ENCODE measurements at places on chromosomes 12 and 14.

- no peak for DNase-seq
Measured at GRCh38 chr14:65214741-65215140, 112.4 kb upstream of the MAX start.

GRCh38 chr12:93950311-93950710 is 198.1 kb upstream of the PLXNC1 start:
- no peak for DNase-seq

GRCh38 chr14:104805326-104805678 is 4.4 kb downstream of the ZBTB42 start:
- no peak for DNase-seq

- DNase-seq = no peak
Measured at GRCh38 chr14:89303456-89304435, 113.3 kb downstream of the FOXN3 start.

- no peak for DNase-seq
Measured at GRCh38 chr12:53230108-53230845, 1.7 kb downstream of the RARG start.

GRCh38 chr12:46494424-46494823 is 121.9 kb upstream of the SLC38A2 start:
- DNase-seq = no peak

- DNase-seq = peak; percentile 19
Measured at GRCh38 chr12:121637231-121637914, 11.0 kb downstream of the ORAI1 start.

DNA sequence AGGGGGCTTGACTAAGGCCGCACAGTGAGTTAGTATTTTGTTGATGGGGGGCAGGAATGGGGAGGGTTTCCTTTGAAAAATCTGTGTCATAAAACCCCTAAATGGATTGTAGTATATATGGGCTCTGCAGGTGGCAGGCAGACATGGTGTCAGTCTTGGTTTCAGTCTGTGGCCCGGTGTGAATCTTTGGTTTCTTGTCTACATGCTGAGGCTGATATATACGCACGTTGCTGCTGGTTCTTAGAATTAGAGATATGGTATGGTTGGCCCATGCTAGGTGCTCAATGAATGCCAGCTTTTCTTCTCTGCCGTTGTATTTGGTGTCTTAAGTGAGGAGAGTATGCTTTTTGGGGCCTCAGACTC is 73.1 kb downstream of the TSPAN9 start:
- DNase-seq = no peak

DNA sequence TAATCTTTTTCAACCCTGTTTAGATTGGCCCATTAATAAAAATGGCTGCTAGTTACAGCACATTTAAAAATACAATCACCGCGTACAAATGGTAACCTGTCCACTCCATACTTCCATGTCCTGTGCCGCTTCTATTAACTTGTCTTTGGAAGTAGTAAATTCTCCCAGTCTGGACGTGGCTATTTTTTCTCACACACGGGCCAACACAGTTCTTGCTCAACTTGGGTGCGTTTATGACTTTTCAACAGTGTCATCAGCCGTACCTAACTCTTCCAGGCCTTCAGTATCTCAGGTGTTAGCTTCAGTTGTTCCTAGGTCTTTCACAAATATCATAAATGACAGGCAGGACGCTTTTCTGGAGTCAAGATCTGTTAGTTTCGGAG is 475 bp upstream of the PCNX1 start:
- DNase-seq = no peak

GRCh38 chr14:61733972-61734371 is 28.2 kb upstream of the SNAPC1 start:
- no peak for DNase-seq

DNA sequence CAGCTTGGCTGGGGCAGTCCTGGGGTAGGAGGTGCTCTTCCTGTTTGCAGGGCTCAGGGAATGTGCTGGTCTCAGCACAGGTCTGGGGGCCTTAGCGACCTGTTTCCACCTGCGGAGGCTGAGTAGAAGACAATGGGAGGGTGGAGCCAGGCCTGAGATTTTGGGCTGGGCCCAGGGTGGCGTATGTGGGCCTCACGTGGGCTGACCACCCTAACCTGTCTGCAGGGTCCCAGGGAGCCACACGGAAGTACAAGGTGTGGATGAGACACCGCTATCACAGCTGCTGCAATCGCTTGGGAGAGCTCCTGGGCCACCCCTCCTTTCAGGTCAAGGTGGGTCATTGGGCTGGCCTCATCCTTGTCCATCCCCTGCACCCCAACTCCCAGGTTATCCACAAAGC is 1.1 kb downstream of the NOC4L start:
- no peak for DNase-seq

DNA sequence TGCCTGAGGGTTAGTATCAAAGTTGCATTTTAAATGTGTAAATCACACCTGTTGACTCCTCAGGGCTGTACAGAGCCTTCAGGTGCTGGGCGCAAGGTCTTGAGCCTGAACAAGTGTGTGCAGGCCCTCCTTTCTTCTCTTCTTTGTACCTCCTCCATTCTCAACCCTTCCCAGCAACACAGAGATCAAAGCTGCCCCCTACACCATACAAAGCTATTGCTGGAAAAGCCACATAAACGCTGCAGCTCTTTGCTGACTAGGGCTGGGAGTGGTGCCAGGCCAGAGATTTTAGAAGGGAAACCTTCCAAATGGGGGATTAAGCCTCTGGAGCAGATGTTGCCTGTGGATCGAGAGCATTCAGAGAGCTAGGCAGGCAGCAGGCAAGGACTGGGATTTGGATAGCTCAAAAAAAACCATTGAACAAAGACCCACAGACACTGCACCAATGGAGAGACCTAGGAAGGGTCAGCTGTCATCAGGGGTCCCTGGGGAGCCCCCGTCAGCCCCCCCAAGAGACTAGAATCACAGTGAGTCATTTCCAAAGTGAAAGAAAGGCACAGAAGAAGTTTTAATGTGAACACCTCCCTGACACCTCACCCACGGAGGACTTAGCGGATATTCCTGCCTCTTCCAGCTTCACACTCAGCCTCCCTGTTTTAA is 18.2 kb upstream of the SUSD6 start:
- DNase-seq = no peak

DNA sequence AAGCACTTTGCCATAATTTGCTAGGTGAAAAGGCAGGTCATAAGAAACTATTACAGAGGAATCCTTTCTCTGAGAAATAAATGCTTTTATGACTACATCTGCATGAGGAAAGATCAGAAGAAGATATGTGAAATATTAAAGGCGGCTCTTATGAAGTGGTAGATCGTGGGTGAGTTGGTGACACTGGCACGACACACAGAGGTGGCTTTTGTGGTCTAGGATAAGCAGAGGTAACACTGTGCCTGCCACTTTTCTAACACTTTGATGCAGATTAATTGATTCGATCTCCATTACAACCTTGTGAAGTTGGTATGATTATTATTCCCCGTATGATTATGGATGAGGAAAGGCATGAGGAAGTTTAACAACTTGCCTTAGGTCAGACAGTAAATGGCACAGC is 60.0 kb upstream of the ELK3 start:
- DNase-seq = no peak

GRCh38 chr14:75521415-75522199 is 662 bp upstream of the BATF start:
- DNase-seq = no peak

- peak; percentile 99 for DNase-seq
Measured at GRCh38 chr12:54279632-54280467, at the start of gene CBX5. CBX5 (minus strand) TSS chr12:54280122; CDS start chr12:54257650, 22,472 bp downstream.

DNA sequence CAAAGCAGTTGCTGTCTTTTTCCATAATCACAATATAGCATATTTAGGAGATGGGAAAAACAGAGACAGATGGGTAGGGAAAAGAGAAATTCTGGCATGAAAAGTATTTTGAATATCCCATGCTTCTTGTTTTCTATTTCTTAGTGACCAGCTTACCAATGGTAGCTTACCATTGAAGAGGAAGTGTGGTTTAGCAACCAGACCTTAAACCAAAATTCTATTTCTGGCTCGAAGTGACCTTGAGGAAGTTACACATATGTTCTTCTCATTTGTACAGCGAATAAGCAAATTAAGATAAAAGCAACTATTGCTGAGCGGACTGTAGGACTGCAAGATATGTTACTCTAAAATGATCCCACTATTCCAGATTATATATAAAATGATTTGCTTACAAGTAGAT is 82.9 kb downstream of the FGD4 start:
- no peak for DNase-seq

DNA sequence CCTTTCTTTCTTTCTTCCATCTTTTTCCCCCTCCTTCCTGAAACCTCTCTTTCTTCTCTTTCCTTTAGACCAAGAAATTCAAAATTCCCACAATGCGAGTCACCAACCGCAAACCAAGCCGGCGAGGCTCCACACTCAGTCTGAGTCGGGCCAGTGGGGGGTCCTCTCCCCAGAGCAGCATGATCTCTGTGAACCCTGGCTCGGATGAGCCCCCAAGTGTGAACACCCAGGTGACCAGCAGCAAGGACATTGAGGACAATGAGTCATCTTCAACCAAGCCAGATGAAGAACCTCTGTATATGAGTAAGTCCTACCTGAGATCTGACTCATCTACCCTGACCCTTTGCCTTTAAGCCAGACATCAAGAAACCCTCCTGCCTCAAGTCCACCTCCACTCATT is 88.6 kb upstream of the TMEM233 start:
- DNase-seq = no peak

DNA sequence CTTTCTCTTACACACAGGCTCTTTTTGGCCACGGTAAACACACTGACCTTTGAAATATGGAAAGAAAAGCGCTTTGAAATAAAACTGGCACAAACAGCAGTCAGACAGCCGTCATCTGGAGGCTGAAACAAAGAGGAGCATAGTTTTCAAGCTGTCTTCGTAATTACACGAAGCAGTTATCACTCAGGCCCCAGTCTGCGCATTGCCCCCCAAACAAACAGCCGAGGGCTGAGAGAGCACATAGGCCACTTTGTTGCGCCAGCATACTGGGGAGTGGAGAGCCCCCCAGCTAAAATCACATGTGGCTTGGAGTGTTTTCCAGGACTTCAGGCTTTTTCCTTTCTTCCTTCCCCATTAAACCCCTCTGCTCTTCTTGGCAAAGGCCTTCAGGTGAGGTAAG is 142.9 kb upstream of the BTG1 start:
- no peak for DNase-seq

- DNase-seq = no peak
Measured at GRCh38 chr14:39946807-39947206, 514.6 kb upstream of the FBXO33 start.

DNA sequence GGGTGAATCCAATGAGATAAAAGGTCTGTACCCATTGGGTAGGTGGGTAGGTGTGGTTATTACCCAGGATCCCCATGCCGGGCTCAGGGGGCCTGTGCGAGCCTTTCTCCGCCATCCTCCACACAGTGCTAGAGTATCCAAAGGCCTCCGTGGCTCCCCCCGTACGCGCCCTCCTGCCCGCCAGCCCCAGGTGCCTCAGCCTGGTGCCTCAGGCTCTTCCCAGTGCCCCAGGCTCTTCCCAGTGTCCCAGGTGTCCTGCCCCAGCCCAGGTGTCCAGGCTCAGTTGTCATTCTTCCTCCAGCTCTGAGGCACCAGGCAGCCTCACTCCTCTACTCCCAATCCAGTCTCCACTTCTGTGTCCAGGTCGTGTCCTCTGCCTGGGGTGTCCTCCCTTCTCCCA is 27.6 kb upstream of the YY1 start:
- DNase-seq = no peak

DNA sequence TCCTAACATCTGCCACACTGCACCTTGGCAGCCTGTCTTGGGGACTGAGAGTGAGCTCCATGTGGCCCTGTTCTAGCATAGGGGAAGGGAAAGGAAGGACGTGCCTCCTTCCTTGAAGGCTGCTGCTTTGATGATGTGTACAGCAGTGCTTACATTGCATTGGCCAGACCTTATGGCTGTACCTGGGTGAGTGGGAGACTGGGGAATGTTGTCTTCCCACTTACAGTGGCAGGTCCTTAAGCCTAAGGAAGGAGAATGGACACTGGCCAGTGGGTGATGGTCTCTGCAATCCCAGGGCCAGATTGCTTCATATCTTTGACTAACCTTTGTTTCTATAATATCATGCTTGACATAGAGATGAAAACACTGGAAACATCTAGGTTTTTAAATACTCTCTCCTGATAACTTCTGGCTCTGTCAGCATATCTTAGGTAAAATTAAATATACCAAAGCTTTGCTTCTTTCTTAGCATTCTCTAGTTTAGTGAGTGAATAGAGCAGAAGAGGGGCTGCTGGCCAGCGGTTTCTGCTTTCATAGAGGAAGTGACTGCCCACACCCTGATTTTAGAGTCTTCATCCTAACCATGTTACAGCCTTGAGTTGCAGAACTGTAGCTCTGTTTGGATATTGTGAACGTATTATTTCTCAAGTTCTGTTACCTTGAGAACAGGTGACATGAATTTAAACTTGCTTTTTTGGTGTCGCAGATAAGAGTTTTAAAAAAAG is 27.2 kb downstream of the KLC1 start:
- no peak for DNase-seq

GRCh38 chr12:2844786-2845185 is 10.0 kb upstream of the NRIP2 start:
- DNase-seq = no peak

- no peak for DNase-seq
Measured at GRCh38 chr14:92473261-92473968, 40.2 kb upstream of the RIN3 start.

- no peak for DNase-seq
Measured at GRCh38 chr12:104478396-104479122, 21.8 kb downstream of the CHST11 start.

- no peak for DNase-seq
Measured at GRCh38 chr12:71430756-71431155, 8.8 kb upstream of the LGR5 start.

- DNase-seq = no peak
Measured at GRCh38 chr12:70744178-70744577, 106.9 kb upstream of the PTPRB start.

- no peak for DNase-seq
Measured at GRCh38 chr12:7650091-7650490, 15.6 kb downstream of the APOBEC1 start.

DNA sequence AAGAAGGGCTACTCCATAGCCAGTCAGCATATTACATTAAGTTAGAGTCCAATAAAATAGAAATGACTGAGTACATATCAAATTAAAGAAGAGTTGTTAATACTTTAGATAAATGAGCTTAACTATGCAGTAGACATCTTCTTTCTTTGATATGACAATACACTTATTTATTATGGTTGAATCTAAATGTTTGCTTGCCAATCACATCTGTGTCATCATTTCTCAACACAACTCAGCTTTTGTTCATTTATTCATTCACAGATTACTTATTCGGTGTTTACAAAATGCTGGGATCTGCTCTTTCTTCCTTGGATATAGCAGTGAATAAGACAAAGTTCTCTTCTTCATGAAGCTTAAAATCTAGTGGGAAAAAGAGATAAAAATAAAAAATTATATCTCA is 614.6 kb upstream of the ATP2B1 start:
- DNase-seq = no peak

- no peak for DNase-seq
Measured at GRCh38 chr14:36443374-36443773, 76.7 kb downstream of the NKX2-1 start.

- DNase-seq = no peak
Measured at GRCh38 chr12:49568442-49569162, 660 bp upstream of the MCRS1 start.
